Stimulated activated CD4-positive, alpha-beta T cell treated with anti-CD3 and anti-CD28 coated beads, TNF-alpha, amount 100 ng/mL, for 4 hours (primary cell): ENCODE measurements at places on chromosomes 3 and 15.

GRCh38 chr15:82072926-82073537 lies 27.2 kb upstream of the MEX3B start:
- DNase-seq, result no peak

DNA sequence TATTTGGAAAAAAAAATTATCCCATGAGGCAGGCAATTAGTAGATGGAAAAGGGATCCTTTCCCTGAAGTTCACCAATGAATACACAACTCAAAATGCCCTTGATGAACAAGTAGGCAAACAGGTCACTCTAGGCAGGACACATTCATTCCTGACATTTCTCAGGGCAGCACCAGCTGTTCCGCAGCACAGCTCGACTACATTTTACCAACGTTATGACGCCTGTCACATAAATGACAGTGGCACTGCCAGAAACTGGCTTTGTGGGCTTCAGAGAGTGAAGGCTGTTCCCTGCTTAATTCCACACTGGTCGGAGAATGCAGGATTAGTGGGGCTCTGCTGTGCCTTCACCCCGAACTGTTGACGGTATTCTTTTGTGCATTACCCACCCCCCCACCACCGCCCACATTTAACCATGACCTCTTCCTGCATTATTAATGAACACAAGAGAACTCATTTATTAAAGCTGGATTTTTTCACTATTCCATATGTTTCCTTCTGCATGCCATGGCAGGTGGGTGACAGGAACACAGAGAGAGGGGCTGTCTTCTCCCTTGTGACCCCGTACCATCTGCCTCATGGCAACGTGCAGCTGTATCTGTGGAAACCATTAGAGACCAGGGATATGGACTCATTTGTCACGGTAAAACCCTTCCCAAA lies 197.6 kb downstream of the PDZRN3 start:
- DNase-seq, result no peak

DNA sequence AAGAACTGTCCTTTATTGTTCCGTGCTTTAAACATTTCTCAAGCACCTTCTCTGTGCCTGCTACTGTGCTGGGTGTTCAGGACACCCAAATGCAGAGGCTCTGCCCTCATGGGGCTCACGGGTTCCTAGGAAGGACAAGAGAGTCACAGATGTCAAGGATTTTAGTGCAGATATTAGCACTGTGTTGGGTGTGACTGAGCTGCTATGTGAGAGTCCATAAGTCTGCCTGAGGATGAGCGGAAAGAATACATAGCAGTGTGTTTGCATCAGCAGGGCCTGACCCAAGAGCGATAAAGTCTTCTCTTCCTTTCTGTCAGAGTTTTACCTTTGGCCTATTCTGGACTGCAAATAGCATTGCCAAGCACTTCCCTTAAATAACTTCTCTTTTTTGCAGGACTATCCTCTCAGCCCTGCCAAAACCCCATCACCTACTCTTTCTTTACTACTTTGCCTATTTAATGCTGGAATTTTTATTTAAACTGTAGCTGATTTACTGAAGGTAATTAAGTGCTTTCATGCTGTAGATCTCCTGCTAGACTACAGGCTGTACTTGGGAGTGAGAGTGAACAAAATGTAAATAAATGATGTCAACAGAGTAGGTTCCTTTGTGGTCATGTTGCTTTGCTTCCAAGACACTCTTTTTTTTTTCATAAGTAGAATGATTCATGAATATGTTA lies 459.4 kb upstream of the TPRG1 start:
- no peak for DNase-seq

GRCh38 chr15:34993877-34994276 lies 5.8 kb upstream of the ZNF770 start:
- no peak for DNase-seq

DNA sequence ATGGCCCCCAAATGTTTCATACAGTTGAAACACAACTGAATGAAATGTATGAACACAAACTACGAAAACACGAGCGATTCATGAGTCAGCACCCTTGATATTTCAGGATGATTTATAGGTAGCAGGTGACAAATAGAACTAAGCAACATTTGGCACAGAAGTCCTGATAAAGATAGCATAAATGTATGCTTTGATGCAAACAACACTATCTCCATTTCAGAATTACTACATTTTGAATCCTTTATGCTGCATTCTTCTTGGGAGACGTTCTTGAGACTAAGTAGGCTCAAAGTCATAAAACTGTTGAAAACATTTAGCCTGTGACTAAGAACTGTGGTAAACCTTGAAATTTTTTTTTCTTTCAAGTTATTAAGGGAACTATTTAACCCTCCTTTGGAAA lies 200.3 kb upstream of the ICE2 start:
- no peak for DNase-seq
